ENCODE measurements at places on chromosomes 1 and 21.

DNA sequence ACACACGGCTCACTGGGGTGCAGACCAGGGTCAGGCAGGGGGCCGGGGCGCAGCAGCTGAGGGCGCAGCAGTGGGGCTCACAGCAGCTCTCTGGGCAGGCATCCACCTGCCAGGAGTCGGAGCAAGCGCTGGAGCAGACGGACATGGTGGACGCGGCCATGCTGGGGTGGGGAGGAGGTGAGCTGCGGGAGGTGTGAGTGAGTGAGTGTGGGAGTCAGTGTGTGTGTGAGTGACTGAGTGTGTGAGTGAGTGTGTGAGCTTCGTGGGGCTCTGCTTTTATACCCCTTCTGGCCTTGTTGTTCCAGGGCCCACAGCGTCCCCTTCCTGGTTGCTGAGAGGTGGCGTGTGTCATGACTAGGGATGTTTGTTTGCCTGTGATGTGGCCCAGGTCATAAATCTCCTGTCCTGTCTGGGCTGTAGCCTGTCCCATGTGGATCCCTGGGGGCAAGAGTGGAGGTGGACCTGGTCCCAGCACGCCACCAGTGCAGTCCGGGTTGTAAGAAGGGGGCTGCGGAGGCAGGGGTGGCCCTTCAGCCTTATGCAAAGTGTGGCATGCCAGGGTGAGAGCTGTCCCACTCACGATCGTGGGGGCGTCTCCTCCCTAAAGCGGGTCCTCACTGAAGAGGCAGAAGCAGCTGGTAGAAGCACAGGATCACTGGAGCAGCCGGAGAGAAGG, at the start of gene KRTAP10-1:
Gene KRTAP10-1, minus strand, starts transcription at position 205 of the 676 bp plus-strand sequence. Its CDS starts 45 bp downstream, at position 160.
- no peak for DNase-seq

- DNase-seq, result no peak
These were observed 5.6 kb downstream of the OSBPL9 start for GRCh38 chr1:51622455-51622913.

GRCh38 chr1:197184190-197184589, 37.7 kb upstream of the ASPM start:
- DNase-seq, result no peak

GRCh38 chr1:96969656-96970163, 248.1 kb downstream of the PTBP2 start:
- DNase-seq, result no peak

GRCh38 chr21:39750670-39751069, 5.7 kb downstream of the IGSF5 start:
- no peak for DNase-seq

DNA sequence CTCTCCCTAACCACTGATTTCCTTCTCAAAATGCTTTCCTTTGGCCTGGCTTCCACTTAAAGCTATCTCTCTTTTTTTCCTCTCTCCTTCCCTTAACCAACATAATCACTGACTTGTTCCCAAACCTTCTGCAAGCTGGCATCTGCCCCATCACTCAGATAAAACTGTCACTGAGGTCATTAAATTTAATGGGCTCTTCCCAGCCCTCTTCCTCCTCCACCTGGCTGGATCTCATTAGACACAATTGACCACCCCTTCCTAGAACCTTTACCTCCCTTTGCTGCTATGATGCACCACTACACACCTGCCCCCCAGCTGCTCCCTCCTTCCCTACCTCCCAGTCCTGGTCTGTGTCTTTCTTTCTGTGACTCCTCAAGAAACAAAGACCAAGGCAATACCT, 44.0 kb upstream of the GJB5 start:
- no peak for DNase-seq

DNA sequence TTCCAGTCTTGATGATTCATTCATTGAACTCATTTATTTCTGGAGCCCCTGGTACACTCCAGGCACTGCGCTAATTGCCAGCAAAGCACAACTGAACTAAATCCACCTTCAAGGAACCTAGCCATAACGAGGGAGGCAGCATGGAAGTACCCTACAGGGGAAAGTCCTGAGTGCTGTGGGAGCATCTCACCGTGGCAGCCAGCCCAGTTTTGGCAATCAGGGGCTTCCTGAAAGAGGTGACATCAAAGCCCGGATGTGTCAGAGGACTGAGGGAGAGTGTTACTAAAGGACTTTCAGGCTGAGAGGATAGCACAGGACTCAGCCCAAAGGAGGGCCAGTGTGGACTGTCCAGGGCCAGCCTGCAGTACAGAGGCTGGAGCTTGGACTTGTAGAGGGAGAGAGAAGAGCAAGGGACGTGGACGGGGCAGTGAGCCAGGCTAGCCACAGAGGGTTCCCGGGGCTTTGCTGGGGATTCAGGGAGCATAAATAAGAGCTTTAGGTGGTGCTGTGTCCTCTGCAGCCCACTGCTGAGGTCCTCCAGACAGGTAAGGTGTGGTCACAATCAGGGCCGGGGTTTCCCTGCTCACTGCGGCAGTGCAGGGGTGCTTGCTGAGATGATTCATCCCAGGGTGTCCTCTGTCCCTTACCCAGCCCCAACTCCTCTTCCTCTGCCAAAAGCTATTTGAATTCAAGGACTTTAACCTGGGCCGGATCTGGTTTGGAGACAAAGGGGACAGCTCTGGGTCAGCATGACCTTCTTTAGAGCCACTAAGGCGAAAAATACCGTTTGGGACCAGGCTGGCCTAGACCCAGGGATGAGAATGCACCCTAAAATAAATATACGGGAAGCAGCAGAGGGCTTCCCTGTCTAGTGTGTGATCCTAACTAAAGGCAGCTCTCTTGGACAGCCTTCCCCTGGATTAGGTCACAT, 128.3 kb downstream of the EDEM3 start:
- DNase-seq, result no peak

DNA sequence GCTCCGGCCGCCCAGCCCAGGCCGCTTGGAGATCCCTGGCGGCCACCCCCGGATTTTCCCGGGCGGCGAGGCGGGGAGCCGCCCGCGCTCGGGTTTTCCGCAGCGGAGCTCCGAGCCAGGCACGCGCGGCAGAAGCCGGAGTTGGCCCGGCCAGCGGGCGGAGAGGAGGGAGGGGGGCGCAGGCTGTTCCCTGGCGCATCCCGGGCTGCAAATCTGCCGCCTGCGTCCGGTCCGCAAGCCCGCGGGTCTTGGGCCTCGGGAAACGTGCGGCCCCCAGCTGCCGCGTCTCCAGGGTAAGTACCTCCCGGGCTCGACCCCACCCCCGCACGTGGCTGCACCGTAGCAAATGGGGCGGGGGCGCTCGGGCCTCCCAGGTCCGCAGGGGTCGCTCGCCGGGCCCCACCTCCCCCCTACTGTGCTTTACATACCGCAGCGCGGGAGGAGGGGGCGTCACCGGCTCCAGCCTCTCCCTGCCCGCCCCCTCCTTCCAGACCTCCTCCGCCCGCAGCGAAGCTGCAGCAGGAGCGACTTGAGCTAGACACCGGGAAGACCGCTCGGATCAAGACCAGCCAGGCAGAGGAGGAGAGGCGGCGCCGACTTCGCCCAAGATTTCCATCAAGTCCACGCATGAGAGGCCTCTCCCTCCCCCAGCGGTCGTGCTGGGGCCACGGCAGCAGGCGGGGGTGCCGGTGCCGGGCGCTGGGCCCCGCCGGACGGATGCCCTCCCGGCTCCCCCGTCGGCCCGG, 1.6 kb downstream of the TMEM200B start:
- no peak for DNase-seq

- DNase-seq, result no peak
These were observed 16.8 kb upstream of the STMN1 start for GRCh38 chr1:25922971-25923552.

DNA sequence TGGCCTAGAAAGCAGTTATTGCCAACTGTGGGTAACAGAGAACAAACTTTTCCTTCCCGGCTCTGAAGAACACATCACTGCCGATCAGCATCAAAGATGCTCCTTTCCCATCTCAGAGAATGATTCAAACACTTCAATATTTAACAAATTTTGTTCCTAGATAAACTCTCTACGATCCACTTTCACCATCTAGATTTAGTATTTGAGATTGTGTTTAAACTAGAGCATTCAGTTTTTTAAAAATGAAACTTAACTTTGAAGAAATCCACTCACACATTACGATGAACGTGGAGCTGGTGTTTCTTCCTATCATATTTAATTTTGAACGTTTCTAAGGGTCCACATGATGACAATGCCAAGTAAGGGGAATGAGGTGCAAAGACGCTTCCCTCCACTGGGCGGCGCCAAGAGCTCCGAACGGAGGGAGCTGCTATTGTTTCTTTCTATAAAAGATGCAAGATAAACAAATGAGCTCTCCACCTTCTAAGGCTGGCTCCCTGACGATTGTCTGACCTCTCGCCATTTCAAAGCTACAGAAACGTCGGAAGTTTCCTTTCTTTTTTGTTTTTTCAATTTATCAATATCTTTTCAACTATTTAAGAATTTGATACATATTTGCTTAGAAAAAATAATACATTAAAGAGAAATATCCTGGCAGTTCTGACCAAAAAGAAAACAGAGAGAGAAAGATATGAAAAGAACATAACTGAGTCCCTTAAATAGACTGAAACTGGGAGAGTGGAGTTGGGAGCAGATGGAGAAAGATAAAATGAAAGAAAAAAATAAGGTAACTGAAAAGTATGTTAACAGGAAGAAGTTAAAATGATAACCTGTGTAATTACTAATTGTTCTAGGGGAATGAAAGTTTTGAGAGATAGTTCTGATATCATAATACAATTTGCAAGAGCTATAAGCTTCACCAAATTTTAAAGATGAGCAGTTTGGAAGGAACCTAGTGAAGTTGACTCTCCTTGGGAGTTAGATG, 4.4 kb upstream of the BARHL2 start:
- no peak for DNase-seq

DNA sequence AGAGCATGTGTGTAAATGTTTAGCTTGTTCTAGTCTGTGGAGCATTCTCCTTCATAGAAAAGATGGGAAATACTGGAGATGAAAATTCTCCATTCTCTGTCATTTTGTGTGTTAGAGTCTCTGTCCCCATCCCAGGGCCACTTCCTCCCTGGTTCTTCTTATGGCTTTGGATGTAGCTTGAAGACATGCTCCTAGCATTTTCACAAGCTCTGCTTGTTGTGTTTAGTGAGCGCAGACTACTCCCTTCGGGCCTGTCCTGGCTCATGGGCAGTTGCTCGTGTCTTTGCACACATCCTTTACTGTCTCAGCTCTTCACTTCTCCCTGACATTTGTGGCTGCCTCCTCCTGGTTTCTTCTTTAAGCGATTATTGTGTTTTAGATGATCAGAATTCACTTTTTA, 30.4 kb downstream of the MAPKAPK2 start:
- DNase-seq, result no peak

DNA sequence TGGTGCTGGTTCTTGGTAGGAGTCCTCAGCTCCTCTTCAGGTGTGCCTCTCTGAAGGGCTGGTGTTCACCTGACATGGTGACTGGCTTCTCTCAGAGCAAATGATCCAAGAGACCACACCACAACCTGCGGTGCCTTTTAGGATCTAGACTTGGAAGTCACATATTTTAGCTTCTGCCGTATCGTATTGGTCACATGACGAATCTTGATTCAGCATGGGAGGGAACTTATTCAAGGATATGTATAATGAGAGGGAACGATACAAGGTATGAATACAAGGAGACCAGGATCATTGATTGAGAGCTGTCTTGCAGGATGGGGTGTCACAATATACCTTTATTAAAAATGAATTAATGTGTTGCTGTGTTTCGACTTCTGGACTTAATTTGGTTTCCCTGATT, 58.0 kb downstream of the RAP1A start:
- DNase-seq, result no peak

DNA sequence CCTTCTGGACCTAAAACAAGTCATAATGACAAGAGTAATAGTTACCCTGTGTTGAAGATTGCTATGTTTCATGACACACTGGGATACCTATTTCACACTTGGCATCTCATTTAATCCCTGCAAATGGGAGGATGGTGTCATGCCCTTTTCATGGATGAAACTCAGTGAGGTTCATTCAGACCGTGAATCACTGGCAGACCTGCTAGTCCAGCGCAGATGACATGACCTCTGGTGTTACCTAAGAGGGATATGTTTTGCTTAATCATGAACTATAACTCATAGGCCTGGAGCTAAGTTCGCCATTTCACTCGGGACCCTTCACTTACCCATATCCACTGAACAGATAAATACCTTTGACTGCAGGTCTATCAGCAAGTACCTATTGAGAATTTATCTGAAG, 286.6 kb upstream of the FMN2 start:
- no peak for DNase-seq

DNA sequence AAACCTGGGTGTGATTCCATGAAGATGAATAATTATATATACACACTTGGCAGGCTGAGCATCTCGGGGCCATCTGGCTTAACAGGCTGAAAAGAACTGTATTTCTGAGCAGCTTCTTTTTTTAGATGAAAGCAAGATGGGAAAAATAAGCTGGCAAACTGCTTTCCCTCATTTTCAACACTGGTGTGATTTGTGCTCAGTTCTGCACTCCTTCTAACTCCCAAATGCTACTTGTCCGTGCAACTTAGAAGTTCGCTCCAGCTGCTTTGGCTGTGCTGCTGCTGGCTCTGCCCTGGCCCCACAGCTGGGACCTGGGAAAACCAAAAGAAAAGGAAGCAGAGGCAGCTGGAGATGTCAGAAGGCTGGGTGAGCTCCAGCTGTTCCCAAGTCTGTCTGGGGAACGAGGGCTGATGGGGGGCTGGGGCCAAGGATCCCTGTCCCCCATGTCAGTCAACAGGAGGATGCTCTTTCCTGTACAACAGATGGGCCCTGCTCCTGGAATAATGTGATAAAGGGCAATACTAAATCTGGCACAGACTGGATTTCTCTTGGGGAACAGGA, 44.9 kb downstream of the PAFAH2 start:
- DNase-seq, result no peak

- no peak for DNase-seq
These were observed 13.7 kb downstream of the PARS2 start for GRCh38 chr1:54750596-54750995.

Measured in thymus (tissue), 14 donors.